ENCODE measurements at places on chromosomes 16 and 17.
A peak's percentile ranks its signal among the peaks of the same experiment; 100 is the strongest.

GRCh38 chr17:66733759-66734158 lies 101.2 kb upstream of the CACNG5 start:
- no peak for DNase-seq

DNA sequence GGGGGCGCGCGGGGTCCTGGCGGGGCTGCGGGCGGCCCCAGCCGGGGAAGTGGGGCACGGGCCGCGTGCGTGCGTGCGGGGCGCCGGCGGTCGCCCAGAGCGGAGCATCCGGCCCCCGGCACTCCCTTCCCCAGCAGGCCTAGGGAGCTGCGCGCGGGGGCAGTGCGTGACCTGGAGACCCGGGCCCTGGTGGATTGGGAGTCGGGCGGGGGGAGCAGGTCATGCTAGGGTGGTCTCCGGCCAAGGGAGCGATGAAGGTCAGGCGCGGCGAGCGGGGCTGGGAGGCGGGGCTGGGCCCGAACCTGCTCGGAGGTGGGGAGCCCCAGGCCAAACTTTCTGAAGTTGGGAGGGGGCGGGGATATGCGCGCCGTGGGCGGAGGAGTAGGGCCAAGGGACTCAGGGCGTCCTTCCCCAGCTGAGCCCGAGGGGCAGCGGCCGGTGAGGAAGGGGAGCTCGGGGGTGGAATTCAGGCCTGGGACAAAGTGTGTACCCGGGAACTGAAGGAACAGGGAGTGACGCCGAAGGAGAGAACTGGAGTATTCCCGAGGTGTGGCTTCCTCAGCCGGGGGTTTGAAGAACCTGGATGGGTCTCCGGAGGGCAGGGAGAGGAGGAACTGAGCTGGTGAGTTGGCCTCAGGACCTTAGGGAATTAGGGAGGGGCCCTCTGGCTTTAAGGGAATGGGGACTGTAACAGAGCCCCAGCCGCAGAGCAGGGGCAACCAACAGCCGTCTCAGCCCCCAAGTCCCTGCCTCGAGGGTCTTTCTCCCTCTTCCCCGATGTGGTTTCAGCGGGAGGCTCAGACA lies 589 bp downstream of the XYLT2 start:
- no peak for DNase-seq

DNA sequence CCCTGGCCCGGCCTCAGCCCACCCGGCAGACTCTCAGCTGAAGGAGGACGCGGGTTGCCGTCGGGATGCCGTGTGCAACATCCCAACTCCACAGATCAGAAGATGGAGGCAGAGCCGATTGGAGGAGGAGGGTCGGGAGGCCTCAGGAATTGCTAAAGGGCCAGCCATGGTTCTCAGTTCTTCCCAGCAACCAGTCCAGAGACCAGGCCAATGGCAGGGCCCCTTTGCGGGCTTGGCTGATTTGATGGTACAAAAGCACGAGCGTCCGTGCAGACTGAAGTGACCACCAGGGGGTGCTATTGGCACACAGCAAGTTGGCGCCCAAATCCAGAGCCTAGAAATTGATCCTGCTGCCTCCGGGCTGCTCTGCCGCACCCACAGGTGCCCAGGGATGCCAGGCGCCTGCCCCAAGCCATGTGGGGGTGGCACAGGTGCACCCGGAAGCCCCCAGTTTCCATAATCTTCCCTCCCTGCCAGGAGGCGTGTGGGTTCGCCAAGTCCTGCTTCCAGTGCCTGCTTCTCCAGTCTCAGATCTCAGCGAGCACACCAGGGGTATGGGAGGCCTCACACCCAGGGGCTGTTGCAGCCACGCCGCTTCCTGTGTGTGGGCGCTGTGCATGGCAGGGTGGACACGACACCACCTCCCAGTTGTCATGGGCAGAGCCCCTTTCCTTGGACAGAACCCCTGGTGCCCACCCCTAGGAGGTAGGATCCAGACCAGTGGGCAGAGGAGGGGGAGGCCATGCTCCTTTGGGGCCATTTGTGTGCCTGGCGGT lies 7.1 kb upstream of the TEX19 start:
- DNase-seq: peak; percentile 57

GRCh38 chr17:80559825-80560251 lies 15.2 kb downstream of the RPTOR start:
- DNase-seq: peak; percentile 76

GRCh38 chr17:32943206-32943605 lies 15.3 kb downstream of the TMEM98 start:
- no peak for DNase-seq

GRCh38 chr17:49589577-49589927 lies 13.9 kb downstream of the NXPH3 start:
- DNase-seq: no peak

DNA sequence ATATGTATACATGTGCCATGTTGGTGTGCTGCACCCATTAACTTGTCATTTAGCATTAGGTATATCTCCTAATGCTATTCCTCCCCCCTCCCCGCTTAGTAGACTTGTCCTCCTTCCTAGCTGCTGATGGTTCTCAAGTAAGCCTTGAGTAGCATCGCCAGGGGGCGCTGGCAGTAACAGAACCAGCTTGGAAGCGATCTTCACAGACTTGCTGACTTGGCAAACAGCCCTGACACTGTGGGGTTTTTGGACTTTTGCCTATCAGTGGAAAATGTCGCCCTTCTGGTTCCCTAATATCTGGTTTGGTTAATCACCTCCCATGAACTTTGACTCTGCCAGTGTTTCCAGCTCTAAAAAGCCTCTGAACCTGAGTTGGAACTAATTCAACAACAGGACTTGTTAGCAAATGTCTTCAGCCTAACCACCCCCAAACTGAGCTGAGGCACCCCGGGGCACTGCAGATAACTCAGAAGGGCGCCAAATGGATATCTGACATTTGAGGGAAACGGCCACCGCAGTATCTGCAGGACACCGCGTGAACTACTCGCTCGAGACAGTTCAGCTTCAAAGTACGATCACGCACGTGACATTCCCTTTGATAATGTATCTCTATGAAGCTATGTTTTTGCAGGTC lies 15.4 kb upstream of the SPATA32 start:
- peak; percentile 72 for DNase-seq

- DNase-seq: peak; percentile 30
Measured at GRCh38 chr17:12089809-12090384, 69.2 kb downstream of the MAP2K4 start.

- DNase-seq: no peak
Measured at GRCh38 chr16:87806261-87806640, 40.5 kb upstream of the KLHDC4 start.

- no peak for DNase-seq
Measured at GRCh38 chr16:71565812-71566700, 10.8 kb downstream of the TAT start.

DNA sequence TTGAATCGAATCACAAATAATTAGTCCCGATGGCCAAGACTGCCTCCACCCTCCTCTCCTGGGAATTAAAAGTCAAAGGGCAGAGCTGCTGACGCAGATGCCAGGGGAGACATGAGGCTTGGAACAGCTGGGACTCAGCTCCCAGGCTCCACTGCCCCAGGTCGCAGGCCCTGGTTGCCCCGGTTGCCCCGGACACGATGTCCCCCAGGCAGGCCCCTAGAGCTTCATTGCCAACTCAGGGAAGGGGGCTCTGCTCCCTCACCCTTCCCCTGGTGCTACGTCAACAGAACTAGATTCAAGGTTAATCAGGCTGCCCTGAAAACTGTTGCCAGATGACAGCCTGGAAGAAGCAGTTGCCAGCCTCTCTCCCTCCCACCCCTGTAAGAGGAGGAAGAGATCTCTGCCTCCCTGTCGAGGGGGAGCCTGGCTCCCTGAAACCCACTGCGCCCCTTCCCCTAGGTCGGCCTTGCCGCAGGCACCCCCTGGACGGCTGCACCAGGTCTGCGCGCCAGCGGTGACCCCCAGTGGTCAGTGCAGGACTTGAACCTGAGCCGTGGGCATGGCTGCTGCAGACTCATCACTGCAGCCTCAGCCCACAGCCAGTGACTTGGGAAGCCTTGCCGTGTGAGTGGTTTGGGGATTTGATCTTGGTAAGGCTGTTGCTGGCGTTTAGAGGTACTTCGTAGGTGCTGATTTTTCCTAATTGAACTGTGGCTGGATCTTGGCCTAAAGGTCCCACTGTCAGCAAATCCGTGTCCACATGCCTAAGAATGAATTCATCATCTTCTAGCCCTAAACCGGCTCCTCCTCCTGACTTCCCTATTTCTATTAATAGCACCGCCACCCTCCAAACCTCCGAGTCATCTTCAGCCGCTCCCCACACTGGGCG lies 84.1 kb upstream of the TOB1 start:
- DNase-seq: peak; percentile 71

DNA sequence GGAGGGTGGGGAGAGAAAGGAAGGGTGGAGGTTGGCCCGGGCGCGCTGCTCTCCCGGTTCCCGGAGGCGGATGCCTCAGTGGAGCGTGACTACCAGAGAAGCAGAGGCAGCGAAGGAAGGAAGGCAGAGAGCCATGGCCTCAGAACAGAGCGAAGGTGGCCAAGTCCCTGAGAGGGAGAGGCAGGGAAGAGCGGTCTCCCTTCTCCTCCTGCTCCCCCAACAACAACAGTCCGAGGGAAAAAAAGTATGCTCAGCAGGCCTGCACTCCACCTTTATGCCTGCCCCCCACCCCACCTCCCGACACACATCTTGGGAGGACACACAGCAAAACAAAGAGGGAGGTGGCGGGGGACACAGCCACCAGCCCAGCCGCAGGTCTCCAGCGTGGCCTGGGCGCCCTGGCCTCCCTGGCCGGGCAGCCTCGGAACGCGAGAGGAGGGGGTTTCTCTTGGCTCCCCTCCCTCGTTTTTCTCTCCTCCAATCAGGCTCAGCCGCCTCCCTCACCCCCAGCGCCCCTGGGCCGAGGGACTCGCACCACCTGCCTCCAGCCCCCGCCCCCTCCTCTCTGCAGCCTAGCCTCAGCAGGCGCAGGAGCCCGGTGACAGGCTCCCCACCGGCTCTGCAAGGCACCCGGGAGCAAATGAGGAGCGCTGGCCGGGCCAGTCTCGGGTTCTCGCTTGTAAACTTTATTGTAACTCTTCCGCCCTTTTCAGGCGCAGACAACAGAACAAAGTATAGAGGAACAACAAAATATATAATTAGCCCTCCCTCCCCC lies 1.1 kb upstream of the HOXB7 start:
- no peak for DNase-seq

- no peak for DNase-seq
Measured at GRCh38 chr17:44220213-44221083, 973 bp upstream of the UBTF start.

- DNase-seq: no peak
Measured at GRCh38 chr17:40130352-40131042, 8.7 kb downstream of the MSL1 start.

DNA sequence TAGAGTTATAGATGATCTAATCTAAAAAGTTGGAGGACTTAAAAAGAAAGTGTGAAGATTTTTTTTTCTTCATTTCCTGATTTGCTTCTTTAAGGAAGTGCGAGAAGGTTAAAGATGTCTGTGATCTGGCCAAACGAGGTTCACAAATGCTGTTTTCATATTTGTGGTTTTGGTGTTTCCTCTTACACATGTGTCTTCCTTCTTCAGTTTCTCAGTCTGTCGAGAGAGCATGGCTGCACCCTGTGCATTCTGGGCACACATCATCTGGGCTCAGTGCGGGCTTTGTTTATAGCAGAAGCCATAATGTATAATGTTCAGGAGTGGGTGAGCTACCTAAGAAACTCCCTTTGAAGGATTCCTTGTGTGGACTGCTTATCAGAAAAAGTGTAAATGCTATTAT lies 260.4 kb upstream of the TBX2 start:
- DNase-seq: peak; percentile 79

- DNase-seq: peak; percentile 47
Measured at GRCh38 chr16:74611721-74612120, 4.8 kb upstream of the GLG1 start.

GRCh38 chr17:50731575-50732460 lies 12.4 kb downstream of the LUC7L3 start:
- DNase-seq: no peak

- DNase-seq: no peak
Measured at GRCh38 chr16:72224260-72224768, 52.4 kb upstream of the PMFBP1 start.

DNA sequence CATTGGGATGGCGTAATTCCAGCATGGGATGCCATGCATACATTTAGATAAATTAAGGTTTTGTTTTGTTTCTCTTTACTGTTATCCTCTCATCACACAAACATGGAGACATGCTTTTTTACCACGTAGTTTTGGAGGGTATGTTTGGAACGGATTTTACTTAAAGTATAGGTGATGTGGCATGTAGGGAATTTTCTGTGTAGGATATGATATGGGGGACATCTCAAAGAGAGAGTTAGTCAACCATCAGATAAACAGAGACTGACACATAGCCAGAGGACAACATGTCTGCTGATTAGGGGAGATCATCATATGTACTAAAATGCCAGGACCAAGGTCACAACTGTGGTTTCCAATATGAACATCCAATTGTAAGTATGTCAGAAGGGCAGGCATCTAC lies 503.9 kb downstream of the HAPSTR1 start:
- no peak for DNase-seq

GRCh38 chr16:50160495-50161164 lies 7.5 kb downstream of the TENT4B start:
- DNase-seq: no peak
